ENCODE measurements at places on chromosomes 5 and 9. TPM values are rescaled to one million over a fixed set of nuclear protein-coding genes. Genes with fewer than 3 reads are reported as not detected.

KCNMB1 gene
- not detected for total RNA-seq

C9 gene
- not detected for total RNA-seq

LHX6 gene
- total RNA-seq: not detected

IRX4 gene
- not detected for total RNA-seq

PCA3 gene
- total RNA-seq: not detected

SPATA31D4 gene
- not detected for total RNA-seq

PTPRD gene
- total RNA-seq: 13.1 TPM

LTC4S gene
- not detected for total RNA-seq

LRRC14B gene
- not detected for total RNA-seq

IL9 gene
- not detected for total RNA-seq

MORN5 gene
- not detected for total RNA-seq

AKNA gene
- 8.9 TPM for total RNA-seq

ZNF366 gene
- not detected for total RNA-seq

RNF180 gene
- 2.0 TPM for total RNA-seq

SPINK13 gene
- not detected for total RNA-seq
